ENCODE measurements at places on chromosomes 7 and 10. TPM values are rescaled to one million over a fixed set of nuclear protein-coding genes. Genes with fewer than 3 reads are reported as not detected.

DNA sequence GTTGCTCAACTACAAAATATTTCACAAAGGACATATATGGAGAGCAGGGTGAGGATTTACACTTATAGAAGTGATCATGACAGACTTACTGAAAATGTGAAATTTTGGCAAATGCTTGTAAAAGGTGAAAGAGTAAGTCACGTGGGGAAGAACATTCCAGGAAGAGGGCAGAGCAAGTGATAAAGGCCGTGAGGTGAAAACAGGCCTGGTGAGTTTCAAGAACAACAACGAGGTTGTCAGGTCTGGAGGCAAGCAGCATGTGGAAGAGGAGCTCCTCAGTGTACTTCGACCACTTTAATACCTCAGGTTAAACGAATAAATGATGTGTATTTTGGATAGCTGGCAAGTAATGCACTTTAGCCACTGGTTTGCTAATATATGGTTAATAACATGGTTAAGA, 706.7 kb downstream of the PCDH15 start:
- DNase-seq = no peak

GRCh38 chr7:79471699-79472098, 18.2 kb upstream of the MAGI2 start:
- DNase-seq = peak; percentile 3

DNA sequence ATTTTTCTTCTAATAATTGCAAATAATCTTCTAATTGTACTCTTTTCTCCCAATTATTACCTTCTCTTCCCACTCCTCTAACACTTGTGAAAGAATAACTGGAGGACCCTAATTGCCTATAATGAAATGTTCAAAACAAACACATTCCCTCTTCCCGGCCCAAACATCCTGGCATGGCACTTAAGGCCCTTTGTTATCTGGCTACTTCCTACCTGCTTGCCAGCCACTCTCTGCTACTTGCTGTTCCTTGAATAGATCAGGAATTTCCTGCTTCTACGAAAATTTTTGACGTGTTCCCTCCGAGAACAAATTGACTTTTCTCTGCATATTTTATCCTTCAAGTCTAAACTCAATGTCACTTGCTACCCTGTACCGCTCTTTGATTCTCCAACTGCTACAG, 56.1 kb upstream of the NOBOX start:
- no peak for DNase-seq

DNA sequence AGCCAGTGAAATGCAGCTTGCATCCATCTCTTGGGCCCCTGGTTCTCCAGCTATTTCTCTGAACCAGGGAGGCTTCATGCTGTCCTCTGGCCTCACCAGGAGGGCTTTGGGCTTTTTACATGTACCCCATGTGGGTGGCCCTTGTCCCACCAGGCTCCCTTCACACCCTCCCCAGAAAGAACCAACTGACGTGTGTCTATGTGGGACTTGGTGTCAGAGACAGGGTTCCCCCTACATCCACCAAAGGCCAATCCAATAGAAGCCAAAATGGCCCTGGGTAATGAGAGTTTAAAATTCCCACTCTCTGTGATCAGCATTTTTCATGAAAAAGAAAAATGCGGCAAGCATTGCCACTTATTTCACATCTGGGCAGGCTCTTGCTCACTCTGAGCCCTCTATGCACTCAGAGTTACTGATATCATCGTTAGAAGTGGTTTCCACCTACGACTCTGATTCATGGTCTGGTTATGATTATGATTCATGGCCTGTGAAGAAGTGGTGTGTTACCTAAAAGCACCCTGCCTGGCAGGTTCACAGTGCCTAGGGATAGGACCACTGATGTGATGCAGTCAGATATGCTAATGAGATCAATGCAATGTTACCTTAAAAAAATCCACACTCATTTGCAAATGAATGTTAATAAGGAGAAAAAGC, 133.5 kb downstream of the BUB3 start:
- DNase-seq = no peak

GRCh38 chr7:39293056-39293823, 273.0 kb upstream of the YAE1 start:
- DNase-seq = peak; percentile 47

GRCh38 chr10:114492351-114493037, 88.2 kb upstream of the AFAP1L2 start:
- no peak for DNase-seq

- DNase-seq = no peak
Observed at GRCh38 chr7:97126483-97127171, 9.1 kb downstream of the SDHAF3 start.

DNA sequence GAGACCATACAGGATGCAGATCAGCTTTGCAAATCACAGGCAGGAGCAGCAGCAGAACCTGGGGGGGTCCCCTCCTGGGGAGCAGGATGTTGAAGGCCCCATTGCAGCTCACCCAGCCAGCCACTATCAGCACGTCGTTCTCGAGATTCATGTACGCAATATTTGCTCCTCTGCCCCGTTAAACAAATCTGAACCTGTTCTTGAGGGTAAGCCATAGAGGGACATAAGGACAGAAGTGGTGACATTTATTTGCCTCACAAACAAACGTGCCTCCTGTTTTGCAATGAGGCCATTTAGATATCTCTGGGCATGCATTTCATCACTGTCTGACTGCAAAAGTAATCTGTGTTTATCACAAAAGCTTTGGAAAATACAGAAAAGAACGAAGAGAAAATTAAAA, 87.3 kb upstream of the BAIAP2L1 start:
- no peak for DNase-seq

DNA sequence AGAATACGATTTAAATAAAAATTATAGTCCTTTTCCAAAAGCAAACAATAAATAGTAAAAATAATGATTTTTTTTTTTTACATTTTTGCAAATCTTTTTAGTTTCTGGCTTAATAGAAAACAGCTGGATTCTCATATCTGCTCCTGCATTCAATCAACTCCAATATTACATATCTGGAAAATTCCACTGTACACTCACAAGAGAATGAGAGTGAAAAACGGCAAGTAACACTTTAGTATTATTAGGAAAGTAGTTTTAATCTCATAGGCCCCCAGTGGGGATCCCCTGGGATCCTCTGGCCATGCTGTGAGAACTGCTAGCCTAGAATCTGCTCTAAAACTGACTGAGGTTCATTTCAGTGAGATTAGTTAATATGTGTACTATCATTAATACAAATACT, 128.6 kb upstream of the LRRN3 start:
- no peak for DNase-seq

DNA sequence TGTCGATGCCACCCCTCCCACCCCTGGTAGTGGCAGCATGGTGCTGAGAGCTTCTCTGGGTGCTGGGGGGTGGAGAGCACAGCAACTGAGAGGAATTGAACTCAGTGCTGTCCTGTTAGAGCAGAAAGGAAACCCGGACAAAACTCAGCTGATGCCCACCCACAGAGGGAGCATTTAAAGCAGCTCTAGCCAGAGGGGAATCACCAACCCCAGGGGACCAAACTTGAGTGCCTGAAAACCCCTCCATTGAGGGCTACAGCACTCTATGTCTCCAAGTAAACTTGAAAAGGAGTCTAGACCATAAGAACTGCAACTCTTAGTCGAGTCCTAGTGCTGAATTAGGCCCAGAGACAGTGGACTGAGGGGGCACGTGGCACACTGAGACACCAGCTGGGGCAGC, 16.8 kb upstream of the FOXI2 start:
- no peak for DNase-seq

- DNase-seq = no peak
Observed at GRCh38 chr7:949021-949934, 5.2 kb downstream of the ADAP1 start.

DNA sequence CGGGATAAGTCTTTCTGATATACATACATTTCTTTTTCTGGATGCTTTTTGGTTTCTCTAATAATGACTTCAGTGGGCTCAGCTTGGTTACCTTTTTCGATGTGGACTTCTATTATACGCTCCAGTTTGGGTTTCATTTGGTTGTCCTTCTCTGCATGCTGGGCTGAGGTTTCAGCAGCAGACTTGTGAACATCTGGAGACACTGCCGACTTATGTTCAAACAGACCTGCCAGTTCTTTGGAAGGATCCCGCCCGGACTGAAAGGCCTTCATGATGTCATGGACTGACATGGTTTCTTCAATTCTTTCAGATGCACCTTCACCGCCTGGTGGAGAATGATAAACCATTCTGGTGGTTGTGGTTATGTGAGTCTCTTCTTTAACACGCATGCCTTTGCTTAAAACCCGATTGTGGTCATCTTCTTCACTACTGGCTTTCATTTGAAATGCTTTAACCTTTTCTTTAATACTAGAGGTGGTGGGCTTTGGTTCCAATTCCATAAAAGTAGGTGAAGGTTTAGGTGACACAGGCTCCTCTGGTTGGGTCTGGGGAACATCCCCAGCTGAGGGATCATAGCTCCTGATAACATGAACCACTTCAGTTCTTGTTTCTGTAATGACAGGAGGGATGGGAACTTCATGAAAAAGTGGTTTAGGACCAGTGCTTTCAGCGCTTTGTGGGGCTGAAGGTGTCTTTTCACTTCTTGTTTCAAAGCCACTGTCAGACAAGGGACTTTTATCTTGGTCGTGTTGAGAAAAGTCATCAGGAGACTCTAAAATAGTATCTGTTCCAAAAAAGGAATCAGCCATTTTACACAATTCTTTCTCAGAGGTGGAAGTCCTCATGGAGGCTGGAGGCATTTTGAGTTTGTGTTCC, 167.7 kb upstream of the CCDC6 start:
- DNase-seq = no peak

- no peak for DNase-seq
Observed at GRCh38 chr7:150986099-150986512, 4.7 kb upstream of the NOS3 start.

The CRPPA gene
- polyA plus RNA-seq = 5.1 TPM

The DENND2A gene
- polyA plus RNA-seq = 32.9 TPM

The CAMK2B gene
- polyA plus RNA-seq = 3.6 TPM

Data from renal pelvis (tissue), 12 donors.